Peyer's patch (tissue), 4 donors: ENCODE measurements at places on chromosomes 4 and X. TPM values are rescaled to one million over a fixed set of nuclear protein-coding genes. Genes with fewer than 3 reads are reported as not detected.

Gene AWAT2
- not detected for total RNA-seq

Gene SEL1L3
- total RNA-seq, result 127 TPM

Gene PRICKLE3
- total RNA-seq, result 47.0 TPM

Gene COX7B2
- total RNA-seq, result not detected

Gene XPNPEP2
- total RNA-seq, result 875 TPM

Gene TMEM144
- 67.1 TPM for total RNA-seq

GRCh38 chrX:17587366-17587765 is 149.9 kb upstream of the SCML1 start:
- no peak for DNase-seq

- no peak for DNase-seq
Observed at GRCh38 chr4:82833696-82834313, 35.2 kb upstream of the SCD5 start.

DNA sequence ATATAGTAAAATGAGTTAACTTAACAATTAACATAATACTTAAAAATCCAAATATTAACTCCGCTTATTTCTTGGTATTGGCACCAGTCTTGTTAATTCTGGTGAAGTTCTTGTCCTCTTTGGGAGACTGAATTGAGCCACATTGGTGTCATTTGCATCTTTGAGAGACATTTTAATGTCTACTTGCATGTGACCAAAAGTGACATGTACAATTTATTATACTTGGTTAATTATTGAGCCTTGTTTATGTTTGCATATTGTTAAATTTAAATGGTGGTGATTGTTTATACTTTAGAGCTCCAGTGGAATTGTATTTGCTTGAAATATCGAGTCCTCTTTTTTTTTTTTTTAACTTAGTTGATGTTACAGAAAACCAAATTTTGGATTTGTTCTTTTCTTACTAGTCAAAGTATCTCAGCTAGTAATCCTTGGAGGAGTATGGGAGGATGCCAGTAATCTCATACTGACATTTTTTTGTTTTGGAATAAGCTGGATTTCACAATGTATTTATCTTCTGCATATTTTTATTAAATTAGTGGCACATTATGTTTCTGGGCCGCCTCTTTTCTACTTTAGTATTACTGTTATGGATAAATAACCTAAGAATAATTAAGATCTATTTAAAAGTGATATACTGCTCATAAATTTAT is 3.9 kb downstream of the SPCS3 start:
- no peak for DNase-seq

DNA sequence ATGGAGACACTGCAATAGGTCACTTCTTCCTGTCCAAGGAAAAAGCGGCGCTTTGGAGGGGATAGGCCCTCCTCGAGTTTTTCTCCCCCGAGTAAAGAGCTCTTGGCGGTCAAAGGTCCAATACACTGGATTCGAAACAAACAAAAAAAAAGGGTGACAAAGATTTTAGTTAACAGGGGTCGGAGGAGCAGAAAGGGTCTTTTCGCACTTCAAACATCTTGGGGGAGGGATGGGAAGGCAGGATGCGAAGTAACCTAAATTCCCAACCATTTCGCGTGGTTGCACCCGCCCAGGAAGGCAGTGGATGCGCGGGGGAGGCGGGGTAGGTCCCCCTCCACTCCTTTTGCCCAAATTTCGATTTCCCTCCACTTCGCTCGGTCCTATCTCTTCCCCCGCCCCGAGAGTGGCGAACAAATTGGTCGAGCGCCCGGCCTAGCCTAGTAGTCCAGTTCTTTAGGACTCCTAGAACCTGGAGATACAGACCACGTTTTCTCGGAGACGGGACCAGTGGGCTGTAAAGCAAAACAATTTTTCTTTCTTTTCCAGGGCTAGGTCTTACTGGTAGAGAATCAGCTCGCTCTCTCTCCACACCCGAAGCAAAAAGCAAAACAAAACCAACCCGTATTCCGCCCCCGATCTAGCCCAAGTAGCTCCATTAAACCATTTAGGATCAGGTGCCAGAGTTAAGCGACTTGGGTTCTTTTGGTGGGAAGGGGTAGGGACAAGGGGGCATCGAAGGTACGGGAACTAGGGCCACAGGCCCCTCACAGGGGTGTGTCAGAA is 2.0 kb upstream of the STAG2 start:
- DNase-seq, result peak; percentile 63

- no peak for DNase-seq
Observed at GRCh38 chr4:182207830-182208396, 35.3 kb upstream of the TENM3 start.

GRCh38 chr4:173202395-173202794 is 33.8 kb downstream of the GALNT7 start:
- no peak for DNase-seq

- no peak for DNase-seq
Observed at GRCh38 chr4:47054130-47054529, 22.8 kb downstream of the GABRB1 start.

GRCh38 chr4:188206783-188207182 is 67.5 kb downstream of the TRIML1 start:
- DNase-seq, result no peak

DNA sequence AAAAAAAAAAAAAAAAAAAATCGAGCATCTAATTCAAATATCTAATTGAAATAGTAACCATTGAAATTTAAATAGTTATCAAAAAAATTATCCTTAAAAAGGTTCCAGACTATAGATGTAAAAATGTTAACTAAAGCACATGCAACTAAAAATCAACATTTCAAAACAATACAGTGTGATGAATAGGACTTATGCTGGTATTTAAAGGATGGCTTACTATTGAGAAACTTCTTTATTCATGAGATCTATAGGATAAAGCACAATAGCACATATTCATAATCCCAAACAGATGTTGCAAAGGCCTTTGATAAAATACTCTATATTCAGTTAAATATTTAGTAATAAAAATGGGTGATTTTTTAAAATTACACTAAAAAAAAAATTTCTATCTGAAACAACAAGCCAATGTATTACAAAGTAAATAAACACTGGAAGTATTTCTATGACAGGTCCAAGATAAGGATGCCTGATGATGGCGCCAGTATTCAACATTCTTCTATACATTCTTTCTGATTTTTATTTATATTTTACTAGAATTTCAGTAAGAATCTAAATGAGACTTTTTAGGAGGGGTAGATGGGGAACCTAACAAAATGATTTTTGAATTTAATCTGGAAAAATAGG is 26.3 kb downstream of the DCLK2 start:
- DNase-seq, result no peak

DNA sequence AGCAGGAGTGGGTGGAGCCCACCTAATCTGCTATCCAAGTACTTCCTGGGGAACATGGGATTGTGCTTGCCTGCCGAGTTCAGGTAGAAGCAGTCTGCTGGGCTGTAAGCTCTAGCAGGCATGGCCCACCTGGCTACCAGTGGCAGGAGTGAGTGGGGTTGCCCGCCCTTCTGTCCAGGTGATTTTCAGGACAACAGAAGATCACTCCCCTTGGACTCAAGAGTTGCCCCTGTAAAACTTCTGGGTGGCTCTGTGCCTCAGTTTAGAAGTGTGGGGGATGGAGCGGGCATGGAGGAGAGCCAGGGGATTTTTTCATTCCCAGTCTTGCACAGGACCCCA is 43.5 kb downstream of the NDST3 start:
- DNase-seq, result no peak

DNA sequence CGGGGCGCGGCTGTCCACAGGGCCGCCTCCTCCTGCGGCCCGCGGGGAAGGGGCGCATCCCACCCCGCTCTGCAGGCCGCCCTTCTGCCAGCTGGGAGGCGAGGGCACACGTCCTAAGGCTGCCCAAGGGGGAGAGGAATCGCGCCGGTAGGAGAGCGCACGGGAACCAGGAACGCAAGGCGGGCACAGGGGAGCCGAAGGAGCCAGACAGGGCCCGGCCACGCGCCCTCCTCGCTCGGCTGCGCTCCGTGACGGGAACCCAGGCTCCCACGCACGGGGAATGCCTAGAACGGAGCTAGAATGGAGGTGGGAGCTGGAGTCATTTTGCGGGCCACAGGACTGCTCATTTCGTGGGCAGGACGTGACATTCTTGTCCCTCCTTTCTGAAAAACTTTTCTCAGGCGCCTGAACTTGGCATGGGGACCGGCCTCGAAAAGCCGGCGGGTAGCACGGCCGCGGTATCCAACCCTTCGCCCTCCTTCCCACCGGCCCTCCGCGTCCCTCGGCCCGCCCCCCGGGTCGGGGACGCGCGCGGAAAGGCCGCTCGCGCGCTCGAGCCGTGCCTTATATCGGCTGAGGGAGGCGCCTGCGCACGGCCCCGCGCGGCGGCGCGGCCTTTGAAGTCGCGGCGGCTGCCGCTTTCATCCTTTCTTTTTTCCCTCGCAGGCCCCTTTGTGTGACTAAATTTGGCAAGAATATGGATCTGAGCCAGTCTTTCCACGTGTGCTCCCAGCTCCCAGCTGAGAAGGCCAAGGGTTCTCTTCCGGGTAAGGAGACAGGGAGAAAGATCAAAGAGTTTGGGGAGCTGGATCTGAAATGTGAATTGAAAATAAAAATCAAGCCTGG is 4.2 kb upstream of the LEF1 start:
- peak; percentile 56 for DNase-seq

DNA sequence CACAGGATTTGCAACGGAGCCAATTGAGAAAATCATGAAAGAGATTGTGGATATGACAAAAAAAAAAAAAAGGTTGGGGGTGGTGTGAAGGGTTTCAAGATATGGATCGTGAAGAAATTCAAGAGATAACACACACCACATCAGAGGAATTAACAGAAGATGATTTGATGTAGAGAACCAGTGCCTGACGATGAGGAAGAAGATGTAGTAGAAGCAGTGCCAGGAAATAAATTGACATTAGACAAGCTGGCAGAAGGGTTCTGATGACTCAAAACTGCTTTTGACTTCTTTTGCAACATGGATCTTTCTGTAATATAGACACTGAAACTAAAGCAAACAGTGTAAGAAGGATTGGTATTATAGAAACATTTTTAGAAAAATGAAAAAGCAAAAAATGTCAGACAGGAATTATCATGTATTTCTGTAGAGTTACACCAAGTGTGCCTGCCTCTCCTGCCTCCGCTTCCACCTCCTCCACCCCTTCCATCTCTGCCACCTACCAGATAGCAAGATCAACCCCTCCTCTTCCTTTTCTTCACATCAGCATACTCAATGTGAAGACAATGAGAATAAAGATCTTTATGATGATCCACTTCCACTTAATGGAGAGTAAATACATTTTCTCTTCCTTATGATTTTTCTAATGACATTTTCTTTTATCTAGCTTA is 127.5 kb upstream of the OTUD4 start:
- DNase-seq, result no peak
